ENCODE measurements at places on chromosomes 1 and 21.

GRCh38 chr1:111404588-111404987 lies 22.9 kb downstream of the OVGP1 start:
- DNase-seq, result no peak

DNA sequence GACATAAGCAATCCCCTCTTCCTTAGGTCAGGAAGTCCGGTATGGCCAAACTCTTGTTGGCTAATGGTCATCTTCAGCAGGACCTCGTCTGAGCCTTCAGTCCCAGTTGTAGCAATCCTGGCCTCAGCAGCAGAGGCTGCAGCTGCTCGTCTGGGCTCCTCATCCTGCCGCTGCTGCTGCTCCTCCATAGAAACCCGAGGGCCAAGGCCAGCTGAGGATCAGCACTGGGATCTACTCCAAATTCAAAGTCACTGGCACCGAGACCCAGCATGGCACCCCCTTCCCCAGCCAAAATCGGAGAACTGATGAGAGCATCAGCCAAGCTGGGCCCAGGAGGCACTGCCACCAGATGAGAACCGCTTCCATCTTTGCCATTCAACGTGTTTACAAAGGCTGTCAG lies 6.3 kb upstream of the CLDN14 start:
- no peak for DNase-seq

- DNase-seq, result no peak
These were observed 272.6 kb downstream of the S1PR1 start for GRCh38 chr1:101509370-101509769.

- no peak for DNase-seq
These were observed 184.3 kb downstream of the CYYR1 start for GRCh38 chr21:26388731-26389231.

DNA sequence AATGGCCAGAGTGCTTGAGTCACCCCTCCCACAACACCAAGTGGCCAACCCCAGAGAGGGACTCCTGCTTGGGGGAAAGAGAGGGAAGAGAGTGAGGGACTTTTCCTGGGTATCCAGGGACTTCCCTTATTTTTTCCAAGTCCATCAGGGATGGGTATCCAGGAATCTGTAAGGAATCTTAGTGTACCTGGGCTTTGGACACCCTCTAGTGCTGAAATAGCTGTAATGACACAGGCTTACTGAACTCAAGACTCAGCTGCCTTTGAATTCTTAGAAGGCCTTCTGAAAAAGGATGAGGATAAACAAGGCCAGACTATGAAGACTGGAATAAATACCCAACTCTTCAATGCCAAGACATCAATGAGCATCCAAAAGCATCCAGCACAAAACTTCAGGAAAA lies 12.0 kb downstream of the TSHB start:
- DNase-seq, result no peak

DNA sequence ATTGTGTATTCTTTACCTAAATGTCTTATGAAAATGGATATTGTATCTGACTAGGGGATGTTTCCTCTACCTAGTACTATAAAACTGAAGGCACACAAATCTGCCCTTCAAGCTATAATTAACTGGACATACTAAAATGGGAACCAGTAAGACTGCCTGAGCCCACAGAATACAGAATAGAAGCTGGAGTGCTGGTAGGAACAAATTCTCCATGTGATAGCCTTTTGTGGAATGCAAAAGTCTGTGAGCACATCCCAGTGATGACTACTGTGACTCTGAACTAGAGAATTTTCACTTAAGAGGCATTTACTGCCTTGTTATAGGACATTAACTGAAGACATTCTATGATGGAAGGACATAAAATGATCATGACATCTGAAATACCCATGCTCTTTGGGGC lies 30.3 kb downstream of the KIFAP3 start:
- no peak for DNase-seq

DNA sequence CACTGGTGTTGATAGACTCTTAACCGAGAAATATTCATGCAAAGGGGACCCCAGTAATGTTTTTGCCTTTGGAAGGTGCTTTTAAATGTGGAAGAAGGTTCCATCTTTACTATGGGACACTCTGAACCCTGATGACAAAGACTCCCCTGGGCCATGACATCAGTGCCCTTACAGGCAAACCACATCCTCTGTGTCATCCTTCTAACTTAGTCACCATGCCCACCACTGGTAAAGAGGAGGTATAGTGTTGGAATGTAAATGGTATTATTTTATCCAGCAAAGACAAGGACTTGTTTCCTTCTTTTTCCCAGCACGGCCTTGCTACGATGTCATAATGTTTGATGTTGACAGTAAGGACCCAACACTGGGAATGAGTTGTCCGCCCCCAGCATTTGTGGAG lies 12.6 kb downstream of the METTL13 start:
- no peak for DNase-seq

- no peak for DNase-seq
These were observed 296.1 kb downstream of the HHIPL2 start for GRCh38 chr1:222251847-222252246.

- no peak for DNase-seq
These were observed 982.5 kb upstream of the ADGRL2 start for GRCh38 chr1:80818211-80818610.

DNA sequence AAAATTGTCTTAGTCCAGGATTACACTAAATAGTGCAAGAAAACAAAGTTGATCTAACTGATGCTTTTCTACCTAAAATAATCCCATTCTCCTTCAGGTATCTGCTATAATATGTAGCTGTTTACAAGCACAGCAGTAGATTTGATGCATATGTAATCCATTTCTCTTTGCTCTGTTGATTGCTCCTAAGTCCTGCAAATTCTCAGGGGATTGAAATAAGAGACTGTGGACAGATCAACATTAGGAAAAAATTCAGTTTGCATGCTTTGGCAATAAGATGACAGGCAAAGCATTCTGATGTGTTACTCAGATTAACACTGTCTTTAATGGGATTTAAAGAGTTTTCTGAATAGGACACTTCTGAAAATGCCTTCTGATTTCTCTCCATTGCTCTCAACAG lies 34.7 kb downstream of the RNF11 start:
- no peak for DNase-seq

GRCh38 chr1:172874950-172875349 lies 175.8 kb downstream of the TNFSF18 start:
- no peak for DNase-seq

- DNase-seq, result no peak
These were observed 187.1 kb upstream of the SGIP1 start for GRCh38 chr1:66346873-66347272.

DNA sequence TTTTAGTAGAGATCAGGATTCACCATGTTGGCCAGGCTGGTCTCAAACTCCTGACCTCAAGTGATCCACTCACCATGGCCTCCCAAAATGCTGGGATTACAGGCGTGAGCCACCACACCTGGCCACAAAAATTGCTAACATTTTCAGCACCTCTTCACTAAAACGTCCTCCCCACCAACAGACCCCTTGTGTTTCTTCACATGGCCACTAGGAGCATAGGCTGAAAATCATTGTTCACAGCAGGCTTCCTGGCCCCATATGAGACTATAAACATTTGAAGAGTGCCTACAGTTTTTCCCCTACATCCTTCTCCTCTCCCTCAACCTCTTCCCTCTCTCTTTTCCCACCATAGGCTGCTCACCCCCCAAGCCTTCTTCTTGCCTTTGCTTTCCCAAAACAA lies 28.0 kb upstream of the SFPQ start:
- DNase-seq, result no peak

DNA sequence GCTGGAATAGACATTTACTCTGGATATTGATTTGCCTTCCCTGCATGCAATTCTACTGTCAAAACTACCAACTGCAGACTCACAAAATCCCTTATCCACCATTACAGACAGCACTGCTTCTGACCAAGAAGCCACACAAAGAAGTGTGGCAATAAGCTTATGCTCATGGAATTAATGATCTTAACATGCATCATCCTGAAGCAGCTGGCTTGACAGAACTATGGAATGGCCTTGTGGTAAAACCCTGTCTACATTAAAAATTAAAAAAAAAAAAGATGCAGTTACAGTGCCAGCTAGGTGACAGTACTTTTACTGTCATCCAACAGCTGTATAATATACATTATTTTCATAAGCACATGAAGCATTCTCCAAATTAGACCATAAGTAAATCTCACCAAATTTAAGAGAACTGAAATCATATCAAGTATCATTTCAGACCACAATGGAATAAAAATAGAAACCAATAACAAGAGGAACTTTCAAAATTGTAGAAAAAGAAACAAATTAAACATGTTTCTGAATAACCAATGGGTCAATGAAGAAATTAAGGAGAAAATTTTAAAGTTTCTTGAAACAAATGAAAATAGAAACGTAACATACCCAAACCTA lies 70.7 kb downstream of the SCMH1 start:
- no peak for DNase-seq

GRCh38 chr1:237282208-237282783 lies 240.3 kb downstream of the RYR2 start:
- DNase-seq, result no peak

DNA sequence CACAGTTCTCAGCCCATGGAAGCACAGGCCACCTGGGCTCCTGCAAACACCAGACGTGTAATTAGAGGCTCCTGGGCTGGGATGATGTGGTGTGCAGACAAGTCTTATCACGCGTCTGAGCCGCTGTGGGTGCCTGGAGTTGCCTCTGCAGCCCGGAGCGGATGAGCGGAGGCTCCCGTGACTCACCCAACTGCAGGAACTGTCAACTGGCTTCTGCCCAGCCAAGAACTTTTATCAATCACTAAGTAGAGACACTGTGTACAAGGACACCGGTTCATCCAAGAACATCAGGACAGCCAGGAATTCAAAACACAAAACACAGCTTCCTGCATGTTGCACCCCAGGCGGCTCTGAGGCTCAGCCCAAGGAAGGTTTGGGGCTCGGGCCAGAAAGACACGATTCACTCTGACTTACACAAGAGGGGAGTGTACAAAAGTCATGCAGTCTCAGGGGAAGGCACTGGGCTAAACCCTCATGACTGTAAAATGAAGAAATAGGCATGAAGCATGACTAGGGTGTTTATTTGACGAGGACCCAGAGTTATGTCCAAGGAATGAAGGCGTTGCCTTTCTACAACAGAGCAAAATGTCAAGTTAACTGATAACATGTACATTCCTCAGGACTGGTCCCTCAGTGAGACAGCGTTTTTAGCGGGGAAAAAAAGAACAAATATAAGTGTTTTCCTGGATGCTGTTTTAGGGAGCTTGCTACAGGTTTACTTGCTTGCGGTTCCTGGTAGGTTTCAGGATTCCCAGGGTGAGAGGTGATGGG lies 21.1 kb downstream of the ERRFI1 start:
- peak; percentile 87 for DNase-seq

DNA sequence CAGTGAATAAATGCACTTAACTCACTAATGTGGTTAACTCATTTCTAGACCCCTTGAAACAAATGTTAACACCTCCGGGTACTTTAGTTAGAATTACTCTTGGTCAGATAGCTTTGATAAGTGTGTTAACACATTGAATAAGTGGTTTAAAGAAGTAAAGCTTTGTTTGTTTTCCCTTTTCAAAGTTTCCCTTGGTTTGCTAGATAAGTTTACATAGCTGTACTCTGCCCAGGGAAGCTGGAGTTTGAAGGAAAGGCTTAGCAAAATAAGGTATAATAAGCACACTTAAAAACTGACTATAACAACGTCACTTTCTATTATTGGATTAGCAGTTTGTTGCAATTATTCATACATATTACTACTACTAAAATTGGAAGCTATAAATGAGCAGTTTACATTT lies 1233.9 kb upstream of the ADGRL2 start:
- no peak for DNase-seq

DNA sequence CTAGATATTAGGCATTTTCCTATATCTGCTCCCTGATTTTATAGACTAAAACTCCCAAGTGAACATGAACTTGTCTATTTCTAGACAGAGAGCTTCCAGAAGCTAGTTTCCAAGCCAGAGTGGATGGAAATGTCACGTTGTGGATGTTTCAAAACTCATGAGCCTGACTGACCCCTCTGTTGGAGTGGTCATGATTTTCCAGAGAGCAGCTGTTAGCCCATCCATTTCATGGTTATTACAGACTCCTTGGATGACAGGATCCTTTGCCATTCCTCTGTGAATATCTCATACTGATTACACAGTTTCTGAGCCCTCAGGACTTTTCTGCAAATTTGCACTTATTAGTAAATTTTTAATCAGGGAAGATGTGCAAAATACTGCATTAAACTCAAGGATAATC lies 76.8 kb upstream of the ATF3 start:
- no peak for DNase-seq

- no peak for DNase-seq
These were observed 2.2 kb downstream of the GAS5 start for GRCh38 chr1:173865468-173866164.

- no peak for DNase-seq
These were observed 40.9 kb downstream of the CYP4A11 start for GRCh38 chr1:46900401-46900800.

GRCh38 chr1:76268341-76268740 lies 193.8 kb downstream of the ST6GALNAC3 start:
- no peak for DNase-seq

DNA sequence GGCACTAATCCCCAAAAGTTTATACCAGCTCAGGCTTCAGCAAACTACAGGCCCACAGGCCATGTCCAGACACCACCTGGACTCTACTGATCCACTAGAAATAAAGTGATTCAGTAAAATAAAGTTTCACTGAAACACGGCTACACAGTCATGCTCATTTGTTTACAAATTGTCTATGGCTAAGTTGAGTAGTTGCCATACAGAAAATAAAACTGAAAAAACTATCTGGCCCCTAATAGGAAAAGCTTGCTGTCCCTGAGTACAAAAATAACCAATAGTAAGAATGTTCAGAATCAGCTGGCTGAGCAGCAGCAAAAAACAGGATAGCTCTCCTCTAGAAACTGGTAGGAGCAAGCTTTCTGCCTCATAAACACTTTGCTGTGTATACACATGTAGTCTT lies 221.5 kb downstream of the RERE start:
- DNase-seq, result no peak

DNA sequence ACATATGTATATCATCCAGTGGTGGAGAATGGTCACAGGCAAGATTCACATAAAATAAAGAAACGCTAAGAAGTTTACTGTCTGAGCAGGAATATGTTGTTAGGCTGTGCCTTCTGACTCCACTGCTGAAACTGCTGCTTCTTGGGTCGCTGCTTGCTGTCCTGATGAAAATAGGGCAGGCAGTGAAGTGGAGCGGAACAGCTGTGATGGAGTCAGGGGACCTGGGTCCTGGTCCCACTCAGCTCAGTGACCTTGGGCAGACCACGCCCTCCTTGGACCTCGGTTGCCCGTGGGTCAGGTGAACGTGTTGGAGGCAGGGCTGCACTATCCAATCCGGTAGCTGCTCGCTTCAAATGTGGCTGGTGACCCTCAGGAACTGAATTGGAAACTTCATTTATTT lies 33.4 kb upstream of the IFFO2 start:
- DNase-seq, result no peak

Data from NCI-H1105 (cell line).